ENCODE measurements at places on chromosomes 5 and 9.
A peak's percentile ranks its signal among the peaks of the same experiment; 100 is the strongest.

- peak; percentile 56 for DNase-seq
Measured at GRCh38 chr5:143002459-143003327, 232.5 kb downstream of the ARHGAP26 start.

- no peak for DNase-seq
Measured at GRCh38 chr9:113564498-113565237, 101.1 kb downstream of the RGS3 start.

GRCh38 chr9:132160802-132161742 is 786 bp upstream of the NTNG2 start:
- DNase-seq: peak; percentile 74

DNA sequence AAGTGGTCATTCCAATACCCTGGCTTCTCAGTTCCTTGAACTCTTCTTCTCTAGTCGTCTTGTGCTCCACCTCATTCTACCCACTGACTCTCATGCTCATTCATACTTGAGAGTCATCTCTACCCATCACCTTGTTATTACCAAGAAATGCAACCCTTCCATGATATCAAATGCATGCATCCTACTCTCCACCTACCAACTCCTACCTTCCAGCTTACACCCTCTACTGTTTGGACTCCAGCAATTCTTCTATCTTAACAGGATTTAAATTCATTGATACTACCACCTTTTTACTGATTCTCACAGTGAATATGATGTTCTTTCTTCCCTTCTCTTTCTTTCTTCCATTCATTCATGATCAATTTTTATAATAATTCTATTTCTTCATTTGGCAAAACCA is 30.7 kb downstream of the NRG2 start:
- no peak for DNase-seq

GRCh38 chr5:52892242-52892878 is 96.8 kb upstream of the ITGA2 start:
- DNase-seq: no peak

DNA sequence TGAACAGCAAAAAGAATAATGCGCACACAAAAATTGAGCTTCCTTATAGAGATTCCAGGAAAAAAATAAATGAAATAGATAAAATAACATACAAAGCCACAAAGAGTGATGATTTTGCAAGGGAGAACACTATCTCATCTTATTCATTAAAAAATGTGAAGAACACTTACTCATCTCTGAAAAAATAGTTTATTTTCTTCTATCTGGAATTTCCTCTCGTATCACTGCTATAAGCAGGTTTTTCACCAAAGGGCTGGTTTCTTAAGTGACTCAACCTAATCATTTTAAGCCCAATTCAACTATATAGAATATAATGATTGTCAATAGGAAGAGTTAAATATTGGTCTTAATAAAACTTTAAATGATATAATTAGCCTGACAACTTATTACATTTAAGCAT is 504.9 kb downstream of the NR2F1-AS1 start:
- no peak for DNase-seq

GRCh38 chr5:57166276-57166675 is 7.6 kb upstream of the GPBP1 start:
- DNase-seq: no peak

- DNase-seq: no peak
Measured at GRCh38 chr5:62671479-62671878, 92.9 kb downstream of the LRRC70 start.

DNA sequence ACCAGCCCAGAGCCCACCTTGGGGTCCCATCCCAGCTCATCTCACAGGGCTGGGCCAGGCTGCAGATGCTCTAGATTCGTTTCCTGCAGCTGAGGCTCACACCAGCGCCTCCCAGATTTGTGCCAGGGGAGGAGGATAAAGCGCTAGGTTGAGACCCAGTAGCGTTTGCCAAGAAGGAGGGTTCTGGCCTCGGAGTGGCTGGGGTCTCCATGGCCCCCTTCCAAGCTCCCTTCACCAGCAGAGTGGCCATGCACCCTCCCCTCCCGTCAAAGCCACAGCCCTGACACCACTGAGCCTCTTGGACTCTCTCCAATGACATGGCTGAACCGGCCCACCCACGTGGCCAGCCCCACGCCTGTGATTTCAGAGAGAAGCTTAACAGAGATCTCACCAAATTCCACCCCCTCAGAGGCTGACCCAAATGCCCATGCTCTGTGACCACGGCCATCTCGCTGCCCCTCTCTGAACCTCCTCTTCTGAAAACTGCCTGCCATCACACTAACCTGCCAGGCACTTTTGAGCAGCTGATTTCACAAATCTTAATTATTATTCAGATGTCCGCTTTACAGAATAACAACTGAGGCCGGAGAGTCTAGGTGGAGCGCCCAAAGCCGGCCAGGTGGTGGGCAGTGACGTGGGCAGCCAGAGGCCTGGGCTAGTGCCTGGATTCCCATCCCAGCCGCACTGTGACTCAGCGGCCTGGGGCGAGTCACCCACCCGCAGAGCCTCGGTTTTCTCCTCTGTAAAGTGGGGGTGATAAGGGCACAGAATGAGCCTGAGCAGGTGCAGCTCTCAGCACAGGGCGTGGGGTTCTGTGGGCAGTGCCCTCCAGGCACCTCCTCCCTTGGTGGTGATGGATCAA is 155.7 kb downstream of the C9orf50 start:
- no peak for DNase-seq

DNA sequence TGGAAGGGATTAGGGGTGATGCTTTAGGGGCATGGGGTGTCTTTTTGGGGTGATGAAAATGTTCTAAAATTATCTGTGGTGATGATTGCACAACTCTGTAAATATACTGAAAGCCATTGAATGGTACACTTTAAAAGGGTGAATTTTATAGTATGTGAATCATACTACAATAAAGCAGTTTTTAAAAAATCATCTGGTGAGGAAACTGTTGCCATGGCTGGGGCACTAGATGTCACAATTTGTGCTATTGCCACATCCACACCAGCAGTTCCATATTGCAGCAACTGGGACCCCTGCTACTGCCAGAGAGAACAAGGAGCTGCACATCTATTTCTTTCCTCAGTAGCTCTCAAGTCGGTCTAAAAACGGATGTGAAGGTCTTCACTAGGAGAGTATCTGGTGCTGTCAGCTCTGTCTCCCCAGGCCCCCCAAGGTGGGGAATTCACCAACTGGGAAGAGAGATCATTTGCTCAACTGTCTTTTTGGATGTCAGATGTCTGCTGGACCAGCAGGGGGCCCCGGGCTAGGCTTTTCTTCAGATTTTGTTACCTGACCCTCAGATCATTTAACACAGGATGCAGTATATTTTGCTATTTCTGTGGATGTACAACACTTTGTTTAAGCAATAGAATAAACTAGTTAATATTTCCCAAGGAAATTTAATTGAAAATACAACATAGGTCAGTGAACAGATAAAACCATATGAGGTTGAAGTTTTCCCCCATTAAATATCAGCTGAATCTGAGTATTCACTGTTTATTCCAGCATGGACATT is 13.2 kb downstream of the CMYA5 start:
- DNase-seq: peak; percentile 15

DNA sequence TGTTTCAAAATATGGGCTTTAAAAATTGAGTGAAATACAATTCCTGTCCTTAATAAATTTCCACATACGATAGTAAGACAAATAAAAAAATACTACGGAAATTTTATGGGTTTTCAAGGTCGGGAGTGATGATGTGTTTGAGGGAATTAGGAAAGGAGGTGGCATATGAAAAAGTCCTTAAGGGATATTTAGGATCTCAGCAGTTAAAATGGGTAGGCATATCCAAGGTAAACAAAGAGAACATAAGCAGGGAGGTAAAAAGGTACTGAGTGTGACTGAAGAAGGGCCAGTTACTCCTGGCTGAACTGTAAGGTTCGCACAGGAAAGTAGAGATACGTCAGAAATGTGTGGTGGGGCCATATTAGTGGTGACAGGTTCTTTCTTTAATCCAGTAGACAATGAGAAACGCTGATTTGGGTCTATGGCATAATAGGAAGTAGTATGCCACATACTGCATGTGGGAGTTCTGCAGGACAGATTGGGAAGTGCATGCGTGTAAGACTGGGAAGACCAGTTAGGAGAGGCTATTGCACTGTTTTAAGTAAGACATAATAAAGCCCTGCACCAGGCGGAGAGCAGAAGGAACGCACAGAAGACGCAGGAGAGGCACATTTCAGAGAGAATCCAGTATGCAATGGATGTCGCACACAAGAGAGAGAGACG is 937 bp upstream of the HMGCR start:
- DNase-seq: peak; percentile 81

DNA sequence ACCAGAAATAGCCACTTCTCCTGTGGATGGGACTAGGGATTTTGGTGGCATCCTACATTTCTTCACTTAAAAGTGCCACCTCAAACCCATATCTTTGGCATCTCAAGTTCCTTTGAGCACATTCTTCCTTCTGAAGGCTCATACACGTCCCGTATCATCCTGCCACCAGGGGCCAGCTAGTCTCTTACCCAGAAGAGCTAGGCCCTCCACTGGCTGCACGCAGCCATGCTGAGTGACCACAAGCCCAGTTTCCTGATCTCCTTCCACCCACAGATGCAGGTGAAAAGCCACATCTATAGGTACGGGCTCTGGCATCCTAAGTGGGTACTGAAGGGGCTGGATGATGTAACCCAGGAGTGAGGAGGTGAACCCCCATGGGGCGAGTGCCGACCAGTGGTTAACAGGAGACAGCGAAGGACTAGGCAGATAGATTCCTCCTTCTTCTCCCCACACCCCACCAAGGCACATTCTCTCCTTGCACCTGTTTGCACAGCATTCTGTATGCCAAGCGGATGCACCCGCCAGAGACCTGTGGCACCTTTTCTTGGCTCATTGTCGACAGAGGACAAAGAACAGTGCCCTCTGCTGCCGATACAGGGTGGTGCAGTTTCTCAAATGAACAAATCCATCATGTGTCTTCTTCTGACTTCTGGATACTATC is 14.4 kb upstream of the SCGB3A1 start:
- peak; percentile 58 for DNase-seq

DNA sequence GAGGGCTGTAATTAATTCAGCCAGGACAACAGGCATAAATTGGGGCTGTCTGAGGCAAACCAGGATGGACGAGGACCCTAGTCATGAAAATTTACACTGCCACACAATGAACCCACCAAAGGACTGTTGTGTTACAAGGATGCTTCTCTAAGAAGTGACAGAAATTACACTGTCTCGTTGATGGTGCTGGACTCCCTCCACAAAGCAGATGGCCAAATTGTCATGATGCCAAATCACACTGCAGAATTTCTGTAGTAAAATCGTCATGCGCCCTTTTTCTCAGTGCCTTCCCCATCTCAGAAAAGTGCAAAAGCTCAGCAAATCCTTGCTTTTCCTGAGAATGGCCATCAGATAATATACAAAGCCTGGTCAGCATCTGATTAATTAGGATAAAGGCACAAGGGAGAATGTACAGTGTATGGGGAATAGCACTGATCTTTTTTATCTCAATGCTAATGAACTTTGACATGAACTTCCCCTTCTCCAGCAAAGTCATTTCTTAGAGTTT is 545.8 kb downstream of the CSNK1G3 start:
- DNase-seq: peak; percentile 19

- no peak for DNase-seq
Measured at GRCh38 chr5:135185481-135186065, 151.5 kb upstream of the PITX1 start.

- no peak for DNase-seq
Measured at GRCh38 chr9:117095081-117095480, 319.8 kb downstream of the ASTN2 start.

- DNase-seq: no peak
Measured at GRCh38 chr5:179796877-179797608, 3.3 kb downstream of the LTC4S start.

- DNase-seq: no peak
Measured at GRCh38 chr9:81601639-81602623, 87.4 kb downstream of the TLE1 start.

DNA sequence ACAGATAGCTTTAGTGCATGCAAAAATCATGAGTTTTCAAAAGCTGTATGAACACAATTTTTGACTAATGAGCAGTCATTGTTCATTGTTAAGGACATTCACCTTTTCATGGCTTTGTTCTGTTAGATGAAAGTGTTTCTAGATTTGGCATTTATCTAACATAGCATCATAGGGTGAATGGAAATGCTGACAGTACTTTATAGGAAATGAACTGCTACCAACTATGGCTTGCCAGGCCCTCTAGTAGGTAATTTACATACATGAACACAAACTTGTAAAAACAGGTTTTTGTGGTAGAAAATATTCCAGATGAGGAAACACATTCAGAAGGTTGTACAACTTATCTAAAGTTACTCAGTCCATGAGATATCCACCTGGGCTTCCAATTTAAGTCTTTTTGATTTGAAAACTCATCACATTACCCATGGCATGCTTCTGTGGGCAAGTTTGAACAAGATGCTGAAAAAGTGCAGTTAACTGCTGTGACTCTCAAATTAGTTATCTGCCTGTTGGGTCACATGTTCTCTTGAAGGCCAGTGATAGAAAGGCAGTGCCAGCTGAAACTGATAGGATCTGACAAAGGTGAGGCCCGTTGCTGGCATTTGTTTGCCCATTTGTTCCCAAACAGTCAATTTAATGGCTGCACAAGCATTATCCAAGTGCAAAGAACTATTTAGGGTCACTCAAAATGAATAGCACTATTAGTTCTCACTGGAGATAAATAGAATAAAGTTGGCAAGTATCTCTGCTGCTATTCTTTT is 399.1 kb downstream of the MAN2A1 start:
- no peak for DNase-seq

DNA sequence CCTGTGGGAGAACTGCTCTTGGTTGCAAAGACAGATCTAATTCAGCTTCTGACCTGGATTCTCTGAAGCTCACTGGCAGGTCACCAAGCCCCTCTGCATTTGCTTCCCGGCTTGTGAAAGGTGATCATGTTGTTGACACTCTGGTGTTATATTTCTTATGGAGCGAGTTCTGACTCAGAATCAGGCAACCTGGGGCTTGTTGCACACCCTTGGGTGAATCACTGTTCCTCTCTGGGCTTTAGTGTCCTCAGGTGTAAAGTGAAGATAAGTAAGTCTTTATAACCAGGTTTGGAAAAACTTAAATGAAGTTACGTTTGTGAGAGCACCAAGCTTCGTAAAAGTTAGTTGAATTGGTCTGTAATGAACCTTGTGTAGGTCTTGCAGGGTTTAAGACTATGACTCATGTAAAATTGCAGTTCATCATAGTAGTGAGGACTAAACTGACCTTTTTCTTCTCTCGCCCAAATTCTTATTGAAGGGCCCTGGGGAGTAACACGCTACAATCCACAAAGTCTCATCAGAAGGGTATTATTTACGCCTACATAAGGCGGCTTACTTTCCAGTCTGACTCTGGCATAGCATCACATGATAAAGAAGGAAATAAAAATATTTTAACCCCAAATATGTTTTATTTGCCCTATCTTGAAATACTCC is 218.6 kb downstream of the TMEM38B start:
- DNase-seq: no peak

DNA sequence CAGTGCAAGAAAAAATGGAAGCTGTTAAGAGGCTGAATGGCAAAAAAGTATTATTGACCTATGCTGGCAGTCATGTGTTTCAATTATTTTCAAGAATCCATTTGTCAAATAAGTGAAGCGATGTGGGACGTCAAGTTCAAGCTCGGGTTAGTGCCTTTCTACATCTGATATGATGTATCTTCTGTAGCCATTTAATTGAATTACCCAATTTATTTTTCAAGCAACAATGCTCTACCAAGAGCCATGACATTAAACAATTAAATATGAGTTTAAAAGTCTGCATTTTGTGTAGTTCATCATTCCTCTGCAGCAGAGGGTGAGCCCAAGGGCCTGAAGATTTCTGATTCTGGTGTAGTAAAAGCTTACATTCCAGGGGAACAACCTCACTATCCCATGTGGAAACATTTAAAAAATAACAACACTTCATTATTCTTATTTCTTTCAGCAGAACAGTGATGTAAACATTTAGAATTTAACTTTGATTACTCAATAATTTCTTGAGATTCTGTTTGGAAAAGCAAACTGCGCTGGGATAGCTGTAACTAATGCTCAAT is 619.7 kb upstream of the ARRDC3 start:
- DNase-seq: no peak

All from NCI-H524 (cell line).